Activated T-helper 2 cell treated with anti-CD3 and anti-CD28 coated beads, Interferon-gamma antibody, Interleukin-2, Interleukin-4, amounts not matched to agents 10 μg/mL and 5 μg/mL and 100 μg/mL, durations not matched to agents 14 hours and 24 hours and 36 hours (primary cell): ENCODE measurements at places on chromosomes 2 and 18.
A peak's percentile ranks its signal among the peaks of the same experiment; 100 is the strongest.

- H3K27me3 ChIP-seq = peaks cover 5% of the 10 kb centered on the region
- no peak overlapping the region for H3K27ac ChIP-seq
- no peak for DNase-seq
- H3K36me3 ChIP-seq = no peaks in the 10 kb centered on the region
- H3K4me3 ChIP-seq = no peak overlapping the region
These were observed 5.8 kb upstream of the SEMA4C start for GRCh38 chr2:96875498-96876268.

DNA sequence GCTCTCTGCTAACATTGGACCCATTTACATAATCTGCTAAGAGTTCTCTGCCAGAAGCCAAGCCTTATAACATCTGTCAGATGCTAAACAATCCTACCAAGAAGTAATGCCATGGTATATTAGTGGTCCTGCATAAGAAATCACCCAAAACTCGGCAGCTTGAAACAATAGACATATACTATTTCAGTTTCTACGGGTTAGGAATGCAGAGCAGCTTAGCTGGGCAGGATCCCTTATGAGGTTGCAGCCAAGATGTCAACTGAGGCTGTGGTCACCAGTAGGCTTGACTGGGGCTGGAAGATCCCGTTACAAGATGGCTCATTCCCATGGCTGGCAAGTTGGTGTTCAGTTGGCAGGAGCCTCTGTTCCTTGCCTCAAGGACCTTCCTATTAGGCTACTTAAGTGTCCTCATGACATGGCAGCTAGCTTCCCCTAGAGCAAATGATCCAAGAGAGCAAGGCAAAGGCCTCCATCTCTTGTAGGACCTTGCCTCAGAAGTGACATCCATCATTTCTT is 25.1 kb upstream of the SOS1 start:
- H3K27me3 ChIP-seq = no peaks in the 10 kb centered on the region
- H3K4me3 ChIP-seq = no peak overlapping the region
- peaks cover 3% of the 10 kb centered on the region for H3K36me3 ChIP-seq
- H3K27ac ChIP-seq = no peak overlapping the region

GRCh38 chr2:119463136-119463535 is 31.5 kb downstream of the TMEM37 start:
- H3K4me1 ChIP-seq = peaks cover 17% of the 10 kb centered on the region
- H3K27ac ChIP-seq = no peak overlapping the region
- H3K27me3 ChIP-seq = no peaks in the 10 kb centered on the region
- no peaks in the 10 kb centered on the region for H3K36me3 ChIP-seq
- no peak overlapping the region for H3K4me3 ChIP-seq

GRCh38 chr2:121197369-121198091 is 87.5 kb downstream of the TFCP2L1 start:
- H3K27me3 ChIP-seq = no peaks in the 10 kb centered on the region
- no peaks in the 10 kb centered on the region for H3K36me3 ChIP-seq
- no peaks in the 10 kb centered on the region for H3K4me1 ChIP-seq
- no peak for DNase-seq
- H3K27ac ChIP-seq = no peak overlapping the region
- H3K4me3 ChIP-seq = no peak overlapping the region

DNA sequence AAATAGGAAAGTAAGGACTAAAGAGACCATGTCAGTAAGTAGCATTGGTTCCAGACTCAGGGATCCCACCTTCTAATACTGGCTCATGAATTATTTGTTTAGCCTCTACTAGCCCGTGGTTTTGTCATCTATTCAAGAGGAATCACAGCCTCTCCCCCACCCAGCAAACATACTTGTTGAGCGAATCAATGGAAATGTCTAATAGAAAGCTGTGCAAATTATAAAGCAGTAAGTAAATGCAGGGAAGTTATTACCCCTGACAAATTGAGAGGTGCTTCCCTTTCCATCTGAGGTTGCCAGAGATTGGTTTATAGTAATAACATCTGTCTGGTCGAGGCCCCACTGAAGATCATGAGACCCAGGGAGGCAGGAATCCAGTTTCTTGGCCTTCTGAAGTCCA is 219.3 kb upstream of the OSR1 start:
- DNase-seq = no peak
- no peak overlapping the region for H3K27ac ChIP-seq
- H3K27me3 ChIP-seq = peaks cover 2% of the 10 kb centered on the region
- no peaks in the 10 kb centered on the region for H3K36me3 ChIP-seq

DNA sequence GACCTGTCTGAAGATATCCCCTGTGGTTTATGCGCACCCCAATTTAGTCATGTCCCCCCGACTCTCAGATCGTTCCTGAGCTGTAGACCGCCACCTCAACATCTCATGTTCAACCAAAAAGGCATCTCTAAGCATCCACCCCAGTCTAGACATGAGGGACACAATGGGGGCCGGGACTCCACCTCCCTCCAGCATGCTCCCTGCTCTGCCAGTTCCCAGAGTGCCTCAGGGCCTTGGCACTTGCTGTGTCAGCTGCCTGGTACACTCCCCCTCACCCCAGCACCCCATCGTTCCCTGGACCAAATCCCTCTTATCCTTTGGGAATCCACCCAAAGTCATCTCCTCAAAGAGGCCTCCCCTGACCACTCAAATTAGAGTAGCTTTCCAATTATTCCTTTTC is 22.2 kb downstream of the TNS1 start:
- no peak overlapping the region for H3K4me3 ChIP-seq
- H3K36me3 ChIP-seq = no peaks in the 10 kb centered on the region
- no peaks in the 10 kb centered on the region for H3K27me3 ChIP-seq

DNA sequence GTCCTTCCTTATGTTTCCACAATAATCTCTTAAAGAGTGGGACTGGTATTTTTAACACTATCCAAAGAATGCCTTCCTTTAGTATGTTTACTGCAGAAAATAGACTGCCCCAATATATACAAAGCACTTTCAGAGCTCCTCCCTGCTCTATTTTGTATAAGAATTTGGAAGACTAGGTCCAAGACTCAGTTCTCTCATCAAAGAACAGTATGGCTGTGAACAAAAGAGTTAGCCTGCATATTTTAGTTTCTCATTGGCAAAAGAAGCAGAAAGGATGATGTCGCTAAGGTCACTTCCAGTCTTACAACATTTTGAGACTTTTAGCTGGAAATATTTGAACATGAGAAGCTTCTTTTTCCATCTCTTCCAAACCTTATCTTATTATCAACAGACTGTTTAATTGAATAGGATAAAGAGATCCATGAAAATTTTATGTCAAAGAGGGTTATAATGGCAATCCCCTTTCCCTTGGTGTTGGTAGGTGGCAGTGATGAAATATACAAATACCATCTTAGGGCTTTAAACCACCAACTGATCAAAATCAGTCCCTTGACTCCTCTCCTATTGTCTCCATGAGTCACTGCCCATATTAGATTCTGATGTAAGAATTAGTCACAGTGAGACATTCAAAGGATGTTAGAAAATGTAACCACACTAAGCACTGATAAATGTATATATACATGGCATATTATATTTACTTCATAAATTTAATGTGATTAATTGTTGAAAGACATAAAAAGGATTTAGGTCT is 266.9 kb upstream of the DSEL start:
- no peaks in the 10 kb centered on the region for H3K27me3 ChIP-seq
- no peak overlapping the region for H3K4me3 ChIP-seq
- H3K4me1 ChIP-seq = no peaks in the 10 kb centered on the region
- DNase-seq = no peak
- no peak overlapping the region for H3K27ac ChIP-seq

- H3K4me1 ChIP-seq = no peaks in the 10 kb centered on the region
- H3K27ac ChIP-seq = no peak overlapping the region
- H3K36me3 ChIP-seq = no peaks in the 10 kb centered on the region
- peaks cover 1% of the 10 kb centered on the region for H3K27me3 ChIP-seq
- no peak for DNase-seq
These were observed 124.1 kb downstream of the EN1 start for GRCh38 chr2:118723394-118723793.

DNA sequence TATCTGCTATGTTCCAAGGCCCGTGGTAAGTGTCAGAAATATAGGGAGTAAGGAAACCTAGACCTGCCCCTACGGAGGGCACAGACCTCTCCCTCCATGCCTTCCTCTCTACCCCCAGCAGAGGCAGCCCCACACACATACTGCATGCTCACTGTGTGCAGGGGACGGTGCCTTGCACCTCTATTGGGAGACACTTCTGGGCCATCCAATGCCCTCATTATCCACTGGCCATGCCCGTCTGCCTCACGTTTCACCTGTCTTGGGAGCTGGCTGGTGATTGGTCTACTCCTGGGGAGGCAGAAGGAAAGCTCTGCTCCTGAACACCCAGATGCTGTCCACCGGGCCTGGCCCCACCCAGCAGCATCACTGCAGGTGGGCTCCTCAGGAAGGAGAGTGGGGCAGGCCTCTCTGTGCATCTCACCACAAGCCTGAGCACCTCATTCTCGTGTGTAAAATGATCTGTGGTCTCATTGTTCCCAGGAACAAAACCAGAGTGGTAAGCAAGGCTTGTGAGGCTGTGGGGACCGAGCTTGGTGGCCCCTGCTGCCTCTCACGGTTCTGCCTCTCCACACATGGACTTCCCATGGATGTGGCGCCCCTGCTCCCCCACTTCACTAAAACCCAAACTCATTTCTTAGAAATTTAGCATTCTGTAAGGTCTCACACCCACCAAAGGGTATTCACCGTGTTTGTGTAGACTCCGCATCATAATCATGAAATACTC is 312.5 kb upstream of the HS6ST1 start:
- no peak overlapping the region for H3K4me3 ChIP-seq
- H3K36me3 ChIP-seq = no peaks in the 10 kb centered on the region
- peaks cover 63% of the 10 kb centered on the region for H3K27me3 ChIP-seq
- H3K4me1 ChIP-seq = peaks cover 2% of the 10 kb centered on the region
- no peak overlapping the region for H3K27ac ChIP-seq

- H3K4me1 ChIP-seq = no peaks in the 10 kb centered on the region
- no peaks in the 10 kb centered on the region for H3K36me3 ChIP-seq
- no peaks in the 10 kb centered on the region for H3K27me3 ChIP-seq
- H3K4me3 ChIP-seq = no peak overlapping the region
- no peak overlapping the region for H3K27ac ChIP-seq
- no peak for DNase-seq
These were observed 202.5 kb downstream of the CCDC102B start for GRCh38 chr18:69000366-69000765.

- H3K27me3 ChIP-seq = no peaks in the 10 kb centered on the region
- no peak for DNase-seq
- no peak overlapping the region for H3K4me3 ChIP-seq
- H3K27ac ChIP-seq = no peak overlapping the region
- no peaks in the 10 kb centered on the region for H3K36me3 ChIP-seq
These were observed 23.0 kb downstream of the STK25 start for GRCh38 chr2:241485172-241485911.

GRCh38 chr2:62265106-62265505 is 69.2 kb downstream of the B3GNT2 start:
- H3K27me3 ChIP-seq = no peaks in the 10 kb centered on the region
- H3K27ac ChIP-seq = no peak overlapping the region
- no peaks in the 10 kb centered on the region for H3K4me1 ChIP-seq

GRCh38 chr2:28201671-28202180 is 190.9 kb upstream of the FOSL2 start:
- DNase-seq = no peak
- H3K4me1 ChIP-seq = peaks cover 6% of the 10 kb centered on the region
- H3K27me3 ChIP-seq = no peaks in the 10 kb centered on the region

DNA sequence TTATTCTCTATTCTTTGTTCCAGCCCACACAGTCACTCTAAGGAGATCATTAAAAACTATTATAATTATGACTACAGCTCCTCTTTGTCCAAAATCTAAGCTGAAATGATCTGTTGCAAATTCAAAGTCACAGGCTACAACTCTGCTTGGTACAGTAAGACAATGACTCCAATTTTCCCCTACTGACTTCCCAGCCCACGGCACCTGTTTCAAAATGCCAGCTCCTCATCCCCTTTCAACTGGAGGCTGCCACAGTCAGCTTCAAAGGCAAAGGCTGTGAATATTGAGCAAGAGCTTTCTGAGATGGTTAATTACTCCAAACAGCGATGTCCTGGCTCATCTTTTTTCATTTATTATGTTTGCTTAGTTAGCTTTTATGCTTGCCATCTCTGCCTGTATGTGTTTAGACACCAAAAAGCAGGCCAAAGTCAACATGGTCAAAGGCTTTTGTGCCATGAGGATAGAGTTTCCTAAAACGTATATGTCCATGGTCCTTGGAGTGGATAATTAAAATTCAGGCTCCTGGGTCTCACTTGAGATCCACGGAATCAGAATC is 141.1 kb downstream of the DOCK10 start:
- H3K4me3 ChIP-seq = no peak overlapping the region
- peak overlapping the region; percentile 57 for H3K27ac ChIP-seq
- H3K4me1 ChIP-seq = peaks cover 38% of the 10 kb centered on the region
- DNase-seq = no peak
- peaks cover 44% of the 10 kb centered on the region for H3K36me3 ChIP-seq

DNA sequence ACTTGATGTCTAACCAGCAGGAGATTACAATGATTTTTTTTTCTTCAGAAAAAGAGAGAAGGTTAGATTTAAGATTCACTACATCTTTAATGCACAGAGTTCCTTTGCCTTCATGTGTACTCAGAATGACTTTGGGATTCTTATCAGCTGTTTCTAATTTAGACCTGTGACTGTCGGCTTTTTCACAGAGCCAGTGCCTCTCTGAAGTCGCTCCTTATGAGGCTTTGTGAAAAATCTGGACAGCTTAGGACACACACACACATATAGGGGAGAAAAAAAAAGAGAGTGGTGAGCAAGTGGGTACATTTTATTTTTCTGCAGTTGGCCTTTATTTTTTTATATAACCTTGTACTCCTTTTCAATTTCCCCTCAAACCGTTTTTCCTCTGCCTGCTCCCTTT is 893.1 kb upstream of the CELF4 start:
- H3K27ac ChIP-seq = no peak overlapping the region
- H3K27me3 ChIP-seq = no peaks in the 10 kb centered on the region
- no peak for DNase-seq
- H3K4me3 ChIP-seq = no peak overlapping the region
- H3K4me1 ChIP-seq = no peaks in the 10 kb centered on the region

GRCh38 chr2:149747456-149747855 is 159.9 kb upstream of the MMADHC start:
- no peaks in the 10 kb centered on the region for H3K36me3 ChIP-seq
- H3K4me1 ChIP-seq = no peaks in the 10 kb centered on the region
- no peak for DNase-seq
- H3K27me3 ChIP-seq = no peaks in the 10 kb centered on the region

DNA sequence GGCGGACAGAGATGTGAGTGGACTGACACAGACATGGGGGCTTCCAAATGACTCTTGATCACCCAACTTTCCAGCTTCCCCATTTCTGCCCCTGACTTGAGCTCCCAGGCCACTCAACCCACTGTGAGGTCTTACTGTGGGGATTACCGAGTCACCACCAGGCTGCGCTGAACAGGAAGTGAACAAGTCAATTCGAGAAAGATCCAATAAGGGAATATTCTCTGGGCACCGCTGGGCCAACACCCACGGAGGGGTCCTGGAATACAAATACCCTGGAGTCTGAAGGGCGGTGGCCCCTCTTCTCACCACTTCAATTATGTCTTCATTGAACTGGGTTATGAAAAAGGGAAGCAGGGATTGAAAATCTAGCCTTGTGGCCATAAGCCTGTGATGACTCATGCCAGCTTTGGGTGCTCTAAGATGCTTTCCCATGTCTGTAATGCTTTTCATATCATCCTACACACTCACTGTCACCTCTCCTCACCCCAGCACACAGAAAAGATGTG is 37.7 kb downstream of the BCL11A start:
- no peaks in the 10 kb centered on the region for H3K36me3 ChIP-seq
- H3K4me1 ChIP-seq = peaks cover 9% of the 10 kb centered on the region
- DNase-seq = no peak
- no peak overlapping the region for H3K27ac ChIP-seq
- H3K4me3 ChIP-seq = no peak overlapping the region

GRCh38 chr2:66516499-66516898 is 81.6 kb downstream of the MEIS1 start:
- DNase-seq = no peak
- no peak overlapping the region for H3K27ac ChIP-seq
- no peaks in the 10 kb centered on the region for H3K27me3 ChIP-seq
